ENCODE measurements at places on chromosomes 16 and 17.
A peak's percentile ranks its signal among the peaks of the same experiment; 100 is the strongest.

- no peak for DNase-seq
Observed at GRCh38 chr17:12726131-12726530, 60.4 kb downstream of the MYOCD start.

- DNase-seq: no peak
Observed at GRCh38 chr17:37604556-37604955, 4.7 kb downstream of the SYNRG start.

GRCh38 chr16:6484935-6485334, 847.7 kb upstream of the RBFOX1 start:
- no peak for DNase-seq

DNA sequence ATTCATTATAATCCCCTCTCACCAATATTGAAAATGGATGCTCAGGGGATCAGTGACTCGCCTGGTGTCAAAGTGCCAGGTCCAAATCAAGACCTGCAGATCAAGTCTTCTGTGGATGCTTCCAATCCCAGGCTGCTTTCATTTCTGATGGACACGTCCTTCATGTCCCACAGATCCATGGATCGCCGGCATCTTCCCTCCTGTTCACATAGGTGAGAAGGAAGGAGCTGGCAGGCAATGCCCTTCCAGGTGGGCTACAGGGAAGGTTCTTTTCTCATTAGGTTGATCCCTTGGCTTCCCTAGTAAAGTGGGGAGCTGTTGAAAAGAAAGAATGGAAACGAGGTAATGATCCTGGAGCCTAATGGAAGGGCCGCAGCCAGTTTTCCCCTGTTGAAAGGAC, 159.7 kb upstream of the RPH3AL start:
- DNase-seq: no peak

GRCh38 chr17:49708515-49709183, 885 bp upstream of the SLC35B1 start:
- DNase-seq: no peak

DNA sequence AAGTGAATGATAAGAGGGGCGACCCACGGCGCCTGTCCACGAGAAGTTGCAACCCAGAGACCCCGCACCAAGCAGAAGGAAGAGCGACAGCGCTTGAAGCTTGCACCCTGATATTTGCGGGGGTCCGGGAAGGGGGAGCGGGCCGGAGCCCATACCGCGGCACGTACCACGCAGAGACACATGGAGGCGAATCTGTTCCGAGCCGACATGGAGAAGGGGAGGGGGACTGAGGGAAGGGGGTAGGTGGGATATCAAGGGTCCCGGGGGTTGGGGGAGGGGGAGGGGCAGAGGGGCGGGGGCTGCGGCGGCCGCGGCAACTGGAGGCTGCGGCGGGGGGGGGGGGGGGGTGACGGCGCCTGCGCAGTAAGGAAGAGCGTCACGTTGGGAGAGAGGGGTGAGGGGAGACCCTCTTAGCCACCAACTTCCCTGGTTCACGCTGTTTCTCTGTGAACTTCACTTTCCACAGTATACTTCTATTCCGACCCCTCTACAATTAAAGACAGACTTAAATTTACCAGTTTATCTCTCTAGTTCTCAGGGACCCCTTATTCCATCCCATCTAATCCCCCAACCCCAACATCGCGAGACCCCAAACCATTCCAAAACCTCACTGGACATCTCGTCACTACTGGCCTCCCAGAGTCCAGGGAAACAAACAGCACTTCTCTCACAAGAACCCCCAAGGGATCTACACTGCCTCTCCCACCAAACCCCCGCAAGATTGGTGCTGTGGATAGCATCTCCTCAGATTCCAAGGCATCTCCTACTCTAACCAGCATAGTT, 8.0 kb downstream of the DLG4 start:
- DNase-seq: no peak

- no peak for DNase-seq
Observed at GRCh38 chr16:67509016-67509415, 19.6 kb upstream of the RIPOR1 start.

- no peak for DNase-seq
Observed at GRCh38 chr17:32357615-32358014, 7.7 kb downstream of the ZNF207 start.

DNA sequence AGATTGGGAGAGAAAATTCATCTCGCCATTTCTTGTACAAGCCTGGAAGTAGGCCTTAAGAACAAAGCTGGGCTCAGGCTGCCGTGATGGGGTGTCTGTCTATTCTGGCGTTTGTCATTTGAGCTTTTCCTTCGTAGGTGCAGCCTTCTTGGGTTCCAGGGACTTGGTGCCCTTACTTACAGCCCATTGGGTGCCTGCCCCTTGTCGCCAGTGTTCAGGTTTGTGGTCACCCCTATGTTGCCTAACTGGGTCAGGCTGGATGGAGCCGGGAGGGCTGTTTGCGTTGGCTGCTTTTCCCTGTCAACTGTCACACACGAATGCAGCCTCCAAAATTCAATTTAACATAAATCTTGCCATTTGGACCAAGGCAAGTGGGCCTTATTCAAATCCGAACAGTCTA, 23.7 kb upstream of the MED9 start:
- no peak for DNase-seq

DNA sequence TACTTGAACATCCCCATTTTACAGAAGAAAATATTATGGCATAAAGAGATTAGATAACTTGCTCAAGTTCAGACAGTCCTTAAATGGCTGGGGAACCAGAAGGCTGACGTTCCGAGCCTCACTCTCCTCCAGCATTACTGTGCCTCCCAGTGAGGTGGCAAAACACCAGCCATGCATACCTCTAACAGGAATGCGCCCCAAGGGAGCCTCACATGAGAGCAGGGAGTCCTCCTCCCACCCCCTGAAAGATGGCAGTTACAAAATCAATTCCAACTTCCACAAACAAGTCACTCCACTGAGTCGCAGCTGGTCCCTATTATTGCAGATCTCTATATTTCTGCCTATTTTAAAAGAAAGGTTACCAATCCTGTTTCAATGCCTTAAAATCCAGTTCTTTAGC, 55.5 kb downstream of the ANKFY1 start:
- no peak for DNase-seq

- DNase-seq: no peak
Observed at GRCh38 chr16:49811644-49812334, 44.1 kb downstream of the ZNF423 start.

DNA sequence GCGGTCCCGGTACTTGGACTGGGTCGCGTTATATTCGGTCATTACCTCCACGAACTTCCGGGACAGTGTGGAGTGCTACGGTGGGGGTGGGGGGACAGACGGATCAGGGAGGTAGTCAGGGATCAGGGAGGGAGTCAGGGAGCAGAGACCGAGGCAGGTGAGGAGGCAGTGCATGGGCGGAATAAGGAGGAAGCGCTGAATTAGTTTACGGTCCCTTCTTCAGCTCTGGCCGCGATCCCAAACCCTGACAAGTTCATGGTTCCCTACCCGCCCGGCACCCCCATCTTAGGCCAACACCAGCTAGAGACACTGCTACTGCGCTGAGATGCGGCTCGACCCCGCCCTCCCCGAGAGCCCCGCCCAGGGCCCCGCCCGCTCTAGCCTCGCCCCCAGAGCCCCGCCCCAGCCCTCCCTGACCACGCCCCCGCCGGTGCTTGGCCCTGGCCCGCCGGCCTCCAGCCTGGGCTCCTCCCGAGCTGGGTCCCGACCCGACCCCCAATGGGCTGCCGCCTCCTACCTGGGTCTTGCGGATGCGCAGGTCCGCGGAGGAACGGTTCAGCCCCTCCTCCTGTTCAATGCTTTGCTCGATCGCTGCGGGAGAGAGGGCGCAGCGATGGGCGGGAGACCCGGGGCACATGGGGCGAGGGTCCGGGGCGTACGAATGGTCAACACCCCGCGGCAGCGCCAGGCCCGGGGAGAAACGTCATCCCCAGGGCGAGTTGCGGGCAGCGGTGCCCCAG, 12.1 kb downstream of the HSD3B7 start:
- peak; percentile 71 for DNase-seq

DNA sequence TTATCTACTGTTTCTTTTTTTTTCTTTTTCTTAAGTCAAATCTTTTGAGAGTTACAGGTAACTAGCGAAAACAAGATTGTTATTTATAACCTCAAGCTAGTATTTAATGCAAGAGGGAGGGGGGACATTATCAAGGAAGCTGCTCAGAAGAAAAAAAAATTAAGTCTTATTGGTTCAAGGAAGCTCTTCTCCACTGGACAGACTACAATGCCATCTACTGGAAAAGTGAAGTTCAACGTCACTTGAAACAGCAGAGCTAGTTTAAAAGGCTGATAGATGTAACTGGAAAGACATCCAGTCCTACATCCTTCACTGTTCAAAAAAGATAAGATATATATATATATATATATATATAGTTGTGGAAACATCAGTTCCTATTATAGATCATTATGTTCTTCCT, 418.0 kb upstream of the PSMD7 start:
- DNase-seq: no peak

DNA sequence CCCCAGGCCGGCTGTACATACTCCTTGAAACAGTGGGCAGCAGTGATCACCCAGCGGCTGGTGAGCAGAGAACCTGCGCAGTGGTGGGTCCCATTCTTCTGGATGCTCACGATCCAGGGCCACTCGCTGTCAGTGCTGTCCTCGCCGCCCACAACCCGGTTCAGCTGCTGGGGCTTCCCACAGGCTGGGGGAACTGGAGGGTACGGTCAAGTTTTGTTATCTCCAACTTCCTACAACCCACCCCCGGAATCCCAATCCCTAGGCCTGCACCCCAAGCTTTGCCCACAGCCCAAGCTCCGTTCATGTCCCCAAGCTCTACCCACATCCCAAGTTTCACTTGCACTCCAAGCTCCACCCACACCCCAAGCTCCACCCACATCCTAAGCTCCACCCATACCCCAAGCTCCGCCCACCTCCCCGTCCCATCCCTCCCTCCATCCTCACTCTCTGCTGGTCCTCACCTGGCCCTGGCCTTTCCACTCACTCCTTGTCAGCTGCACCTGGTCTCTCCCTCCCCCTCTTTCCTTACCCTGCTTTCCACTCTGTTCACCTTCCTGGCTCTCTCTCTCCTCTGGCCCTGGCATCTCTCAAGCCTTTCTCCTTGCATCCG, 1.8 kb downstream of the PRSS22 start:
- DNase-seq: no peak

DNA sequence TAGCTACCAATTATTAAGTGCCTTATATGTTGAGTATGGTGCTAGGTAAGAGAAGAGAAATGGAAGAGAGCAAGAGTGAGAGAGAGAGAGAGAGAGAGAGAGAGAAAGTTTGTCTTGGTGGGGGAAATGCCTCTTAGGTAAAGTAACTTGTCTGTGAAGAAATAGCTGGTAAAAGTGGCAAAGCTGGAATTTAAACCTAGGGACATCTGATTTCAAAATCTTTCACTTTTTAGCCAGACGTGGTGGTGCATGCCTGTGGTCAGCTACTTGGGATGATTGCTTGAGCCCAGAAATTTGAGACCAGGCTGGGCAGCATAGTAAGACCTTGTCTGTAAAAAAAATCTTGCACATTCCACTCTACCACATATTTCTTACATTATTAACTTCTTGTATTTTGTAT, 23.0 kb upstream of the CDR2 start:
- no peak for DNase-seq

GRCh38 chr16:12318661-12319427, 342.3 kb downstream of the SNX29 start:
- no peak for DNase-seq

- no peak for DNase-seq
Observed at GRCh38 chr17:29045734-29046472, 3.0 kb downstream of the PIPOX start.
